ENCODE measurements at places on chromosomes 5 and 9. TPM values are rescaled to one million over a fixed set of nuclear protein-coding genes. Genes with fewer than 3 reads are reported as not detected.

- DNase-seq = no peak
Measured at GRCh38 chr9:79387101-79387835, 184.5 kb upstream of the TLE4 start.

- no peak for DNase-seq
Measured at GRCh38 chr9:85332487-85332886, 409.3 kb downstream of the AGTPBP1 start.

GRCh38 chr9:131656356-131657036 lies 83.4 kb downstream of the RAPGEF1 start:
- peak; percentile 63 for DNase-seq

DNA sequence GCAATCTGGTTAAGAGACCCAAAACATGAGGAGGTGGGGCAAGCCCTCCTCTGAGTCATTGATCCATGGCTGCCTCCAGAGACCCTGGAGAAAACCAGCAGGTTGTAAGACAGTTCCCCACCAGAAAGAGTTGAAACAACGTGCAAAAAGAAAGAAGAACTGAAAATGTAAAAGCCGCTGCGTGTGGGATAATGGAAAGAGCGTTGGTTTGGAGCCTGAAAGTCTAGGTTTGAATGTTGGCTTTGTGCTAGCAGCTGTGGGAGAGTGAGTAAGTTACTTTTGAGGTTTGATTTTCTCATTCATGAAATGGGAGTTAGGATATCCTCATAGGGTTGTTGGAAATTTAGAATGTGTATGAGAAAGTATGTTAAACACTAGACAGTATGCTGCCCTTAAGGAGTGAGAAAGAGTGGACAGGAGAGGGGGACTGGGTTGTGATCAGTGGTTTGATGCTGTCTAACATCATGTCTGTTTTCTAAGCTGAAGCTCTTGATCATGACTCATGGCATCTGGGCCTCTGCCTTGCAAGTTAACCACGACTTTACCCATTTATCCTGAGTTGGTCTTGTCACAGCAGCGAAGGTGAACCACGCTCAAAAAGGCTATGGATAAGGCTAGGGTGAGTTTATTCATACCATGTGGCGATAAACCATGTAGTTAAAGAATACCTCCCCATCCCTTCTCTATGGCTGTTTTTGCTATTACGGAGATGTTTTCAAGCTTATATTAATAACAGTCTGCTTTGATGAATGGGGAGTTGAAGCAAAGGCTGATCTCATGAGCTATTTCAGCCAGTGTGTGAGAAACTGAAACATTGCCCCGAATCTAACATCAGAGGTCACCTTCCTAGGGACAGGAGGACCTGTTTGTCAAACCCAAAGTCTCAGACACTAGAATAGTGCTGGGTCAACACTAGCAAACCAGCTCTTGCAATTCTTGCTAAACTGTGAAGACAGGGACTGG lies 41.3 kb downstream of the ZNF366 start:
- DNase-seq = no peak

- DNase-seq = no peak
Measured at GRCh38 chr9:16545639-16546038, 324.8 kb downstream of the BNC2 start.

GRCh38 chr9:92634712-92635605 lies 35.0 kb downstream of the IPPK start:
- peak; percentile 76 for DNase-seq

GRCh38 chr9:72983512-72984225 lies 30.8 kb upstream of the ALDH1A1 start:
- DNase-seq = no peak

GRCh38 chr9:10274988-10275387 lies 337.8 kb downstream of the PTPRD start:
- no peak for DNase-seq

CAMK2A gene
- total RNA-seq = not detected

GRCh38 chr5:59337240-59337639 lies 556.3 kb downstream of the PDE4D start:
- DNase-seq = no peak

- no peak for DNase-seq
Measured at GRCh38 chr9:81611664-81612063, 77.7 kb downstream of the TLE1 start.

- DNase-seq = no peak
Measured at GRCh38 chr5:55569513-55569865, 34.7 kb upstream of the PLPP1 start.

SLC45A2 gene
- 0.48 TPM for total RNA-seq

GRCh38 chr5:93346301-93346700 lies 234.7 kb downstream of the NR2F1-AS1 start:
- no peak for DNase-seq

SLC36A2 gene
- not detected for total RNA-seq

ADAMTS16 gene
- not detected for total RNA-seq

Data from left lobe of liver (tissue), 2 donors.